ENCODE measurements at places on chromosomes 6 and 20. TPM values are rescaled to one million over a fixed set of nuclear protein-coding genes. Genes with fewer than 3 reads are reported as not detected.
A peak's percentile ranks its signal among the peaks of the same experiment; 100 is the strongest.

GRCh38 chr6:134031696-134032255, 20.6 kb downstream of the SLC2A12 start:
- DNase-seq: no peak

- DNase-seq: no peak
These were observed 315.1 kb downstream of the CDH4 start for GRCh38 chr20:61567204-61567603.

The C6orf141 gene
- total RNA-seq: not detected

DNA sequence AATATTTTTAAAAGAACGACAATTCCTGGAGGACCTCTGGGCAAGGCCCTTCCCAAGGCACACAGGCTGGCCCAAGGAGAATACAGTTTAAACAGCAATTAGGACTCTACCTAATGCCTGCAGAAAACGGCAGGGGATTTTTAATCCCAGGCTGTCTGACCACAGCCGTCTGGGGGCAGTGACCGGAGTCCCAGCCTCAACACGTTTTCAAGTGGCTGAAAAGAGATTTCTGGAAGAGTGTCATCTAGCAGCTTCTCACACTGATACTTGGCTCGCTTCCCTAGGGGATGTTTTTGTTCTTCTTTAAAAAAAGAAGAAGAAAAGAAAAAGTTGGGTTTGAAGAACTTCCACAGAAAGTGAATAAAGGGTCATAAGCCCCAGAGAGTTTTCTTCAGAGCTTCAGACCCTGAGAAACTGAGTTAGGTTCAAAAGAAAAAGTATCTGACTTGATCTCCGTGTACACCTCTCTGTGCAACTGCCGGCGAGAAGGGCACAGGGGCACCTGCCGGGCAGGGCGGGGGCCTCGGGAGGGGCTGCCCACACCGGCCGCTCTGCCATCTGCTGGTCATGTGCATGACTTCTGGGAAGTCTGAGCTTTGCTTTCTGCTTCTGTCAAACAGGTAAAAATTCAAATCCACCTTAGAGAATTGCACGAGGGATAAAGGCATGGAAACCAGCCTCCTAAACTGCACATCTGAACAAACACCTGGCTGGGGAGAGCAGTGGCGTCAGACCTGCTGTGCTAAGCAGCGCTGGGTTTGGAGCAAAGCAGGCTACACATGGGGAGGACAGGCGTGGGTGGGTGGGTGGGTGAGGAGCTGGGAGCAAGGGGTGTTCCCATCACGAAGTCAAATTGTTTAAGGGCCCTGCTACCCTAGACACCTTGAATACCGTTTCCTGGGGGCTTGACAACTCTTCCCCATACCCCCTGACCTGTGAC, 33.0 kb downstream of the RRBP1 start:
- no peak for DNase-seq

The ZNF512B gene
- total RNA-seq: 32.2 TPM

DNA sequence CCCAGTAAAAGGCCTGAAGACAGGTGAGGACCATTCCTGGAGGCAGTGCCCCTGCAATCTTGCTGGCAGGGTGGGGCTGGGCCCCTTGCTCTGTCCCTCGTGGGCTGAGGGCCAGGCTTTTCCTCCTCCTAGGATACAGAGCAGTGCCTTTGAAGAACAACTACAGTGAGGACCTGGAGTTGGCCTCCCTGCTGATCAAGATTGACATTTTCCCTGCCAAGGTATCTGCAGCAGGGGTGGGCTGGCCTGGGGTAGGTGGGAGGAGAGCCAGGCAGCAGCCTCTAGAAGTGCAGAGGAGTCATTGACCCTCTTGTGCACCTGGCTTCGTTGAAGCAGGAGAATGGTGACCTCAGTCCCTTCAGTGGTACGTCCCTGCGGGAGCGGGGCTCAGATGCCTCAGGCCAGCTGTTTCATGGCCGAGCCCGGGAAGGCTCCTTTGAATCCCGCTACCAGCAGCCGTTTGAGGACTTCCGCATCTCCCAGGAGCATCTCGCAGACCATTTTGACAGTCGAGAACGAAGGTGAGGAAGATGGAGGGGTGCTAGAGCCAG, 36.5 kb downstream of the PLCG1 start:
- no peak for DNase-seq

- no peak for DNase-seq
These were observed 50.2 kb downstream of the COL12A1 start for GRCh38 chr6:75155631-75156030.

GRCh38 chr6:48111143-48111506, at the start of gene PTCHD4:
Gene PTCHD4 (minus strand): TSS chr6:48111197. CDS start chr6:48068957, 42,240 bp downstream.
- DNase-seq: no peak

- DNase-seq: no peak
These were observed 286.6 kb downstream of the TSHZ2 start for GRCh38 chr20:53258741-53259140.

DNA sequence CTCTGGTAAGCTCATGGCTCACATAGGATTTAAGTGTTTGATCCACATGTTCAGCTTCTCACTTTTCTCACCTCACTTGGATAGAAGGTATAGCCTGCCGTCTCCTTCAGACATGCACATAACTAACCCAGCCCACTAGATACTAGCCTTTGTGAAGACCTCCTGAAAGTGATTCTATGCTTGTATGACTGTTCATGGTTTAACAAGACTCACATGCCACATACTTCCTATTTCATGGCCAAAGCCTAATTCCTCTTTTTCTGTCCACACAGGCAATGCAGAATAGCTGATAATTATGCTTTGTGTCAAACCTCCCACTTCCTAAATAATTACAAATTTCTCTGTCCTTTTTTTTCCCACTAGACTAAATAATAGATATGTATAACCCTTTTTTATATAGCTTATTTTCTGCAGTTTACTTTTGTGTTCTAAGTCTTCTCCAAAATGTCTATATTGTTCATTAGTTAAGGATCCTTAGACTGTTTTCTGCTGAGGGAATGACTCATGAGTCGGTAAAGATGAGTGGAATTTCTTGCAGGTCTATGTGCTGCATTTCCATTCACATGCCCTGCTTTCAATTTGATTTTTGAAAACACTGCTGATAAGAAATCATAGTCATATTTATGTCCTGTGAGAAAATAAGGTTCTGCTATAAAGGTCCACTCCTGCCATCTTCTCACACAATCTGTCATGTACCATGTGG, 43.0 kb downstream of the HDDC2 start:
- DNase-seq: no peak

DNA sequence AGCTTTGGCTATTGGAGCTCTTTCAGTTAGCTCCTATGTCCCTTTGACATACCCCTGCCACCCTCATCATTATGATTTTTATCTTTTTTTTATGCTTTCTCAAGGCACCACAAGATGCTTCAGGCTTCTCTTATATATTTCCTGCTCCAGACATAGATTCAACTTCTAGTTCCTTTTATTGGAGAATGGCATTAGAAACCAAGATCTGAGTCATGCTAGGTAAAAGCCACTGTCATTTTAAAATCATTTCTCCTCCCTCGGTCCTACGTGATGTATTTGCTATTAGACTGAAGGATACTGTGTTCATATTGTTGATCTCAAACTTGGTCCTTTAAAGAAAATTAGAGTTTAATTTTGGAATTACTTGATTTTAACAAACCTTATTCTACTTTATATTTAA, 8.3 kb downstream of the TENT5A start:
- DNase-seq: no peak

DNA sequence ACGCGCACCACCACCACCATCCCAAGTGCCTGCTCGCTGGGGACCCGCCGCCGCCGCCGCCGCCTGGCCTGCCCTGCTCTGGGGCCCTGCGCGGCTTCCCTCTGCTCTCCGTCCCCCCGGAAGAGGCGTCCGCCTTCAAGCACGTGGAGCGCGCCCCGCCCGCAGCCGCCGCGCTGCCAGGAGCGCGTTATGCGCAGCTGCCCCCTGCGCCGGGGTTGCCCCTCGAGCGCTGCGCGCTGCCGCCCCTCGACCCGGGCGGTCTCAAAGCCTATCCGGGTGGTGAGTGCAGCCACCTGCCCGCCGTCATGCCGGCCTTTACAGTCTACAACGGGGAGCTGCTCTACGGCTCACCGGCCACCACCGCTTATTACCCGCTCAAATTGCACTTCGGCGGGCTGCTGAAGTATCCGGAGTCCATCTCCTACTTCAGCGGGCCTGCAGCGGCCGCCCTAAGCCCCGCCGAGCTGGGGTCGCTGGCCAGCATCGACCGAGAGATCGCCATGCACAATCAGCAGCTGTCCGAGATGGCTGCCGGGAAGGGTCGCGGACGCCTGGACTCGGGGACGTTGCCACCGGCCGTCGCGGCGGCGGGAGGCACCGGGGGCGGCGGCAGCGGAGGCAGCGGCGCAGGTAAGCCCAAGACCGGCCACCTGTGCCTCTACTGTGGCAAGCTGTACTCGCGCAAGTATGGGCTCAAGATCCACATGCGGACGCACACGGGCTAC, 7.2 kb downstream of the PRDM13 start:
- peak; percentile 72 for DNase-seq

- DNase-seq: no peak
These were observed 988 bp downstream of the UBE2V1 start for GRCh38 chr20:50111829-50112495.

DNA sequence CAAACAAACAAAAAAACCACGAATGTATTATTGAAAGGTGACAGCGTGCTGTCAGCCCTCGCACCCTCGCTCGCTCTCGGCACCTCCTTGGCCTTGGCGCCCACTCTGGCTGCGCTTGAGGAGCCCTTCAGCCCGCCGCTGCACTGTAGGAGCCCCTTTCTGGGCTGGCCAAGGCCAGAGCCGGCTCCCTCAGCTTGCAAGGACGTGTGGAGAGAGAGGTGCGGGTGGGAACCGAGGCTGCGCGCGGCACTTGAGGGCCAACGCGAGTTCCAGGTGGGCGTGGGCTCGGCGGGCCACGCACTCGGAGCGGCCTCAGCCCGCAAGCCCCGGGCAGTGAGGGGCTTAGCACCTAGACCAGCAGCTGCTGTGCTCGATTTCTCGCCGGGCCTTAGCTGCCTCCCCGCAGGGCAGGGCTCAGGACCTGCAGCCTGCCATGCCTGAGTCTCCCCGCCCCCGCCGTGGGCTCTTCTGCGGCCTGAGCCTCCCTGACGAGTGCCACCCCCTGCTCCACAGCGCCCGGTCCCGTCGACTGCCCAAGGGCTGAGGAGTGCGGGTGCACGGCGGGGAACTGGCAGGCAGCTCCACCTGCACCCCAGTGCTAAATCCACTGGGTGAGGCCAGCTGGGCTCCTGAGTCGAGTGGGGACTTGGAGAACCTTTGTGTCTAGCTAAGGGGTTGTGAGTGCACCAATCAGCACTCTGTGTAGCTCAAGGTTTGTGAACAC, 20.9 kb upstream of the MBOAT1 start:
- no peak for DNase-seq

The SNRNP48 gene
- 9.5 TPM for total RNA-seq

GRCh38 chr6:130836055-130836640, 8.9 kb downstream of the SMLR1 start:
- no peak for DNase-seq

DNA sequence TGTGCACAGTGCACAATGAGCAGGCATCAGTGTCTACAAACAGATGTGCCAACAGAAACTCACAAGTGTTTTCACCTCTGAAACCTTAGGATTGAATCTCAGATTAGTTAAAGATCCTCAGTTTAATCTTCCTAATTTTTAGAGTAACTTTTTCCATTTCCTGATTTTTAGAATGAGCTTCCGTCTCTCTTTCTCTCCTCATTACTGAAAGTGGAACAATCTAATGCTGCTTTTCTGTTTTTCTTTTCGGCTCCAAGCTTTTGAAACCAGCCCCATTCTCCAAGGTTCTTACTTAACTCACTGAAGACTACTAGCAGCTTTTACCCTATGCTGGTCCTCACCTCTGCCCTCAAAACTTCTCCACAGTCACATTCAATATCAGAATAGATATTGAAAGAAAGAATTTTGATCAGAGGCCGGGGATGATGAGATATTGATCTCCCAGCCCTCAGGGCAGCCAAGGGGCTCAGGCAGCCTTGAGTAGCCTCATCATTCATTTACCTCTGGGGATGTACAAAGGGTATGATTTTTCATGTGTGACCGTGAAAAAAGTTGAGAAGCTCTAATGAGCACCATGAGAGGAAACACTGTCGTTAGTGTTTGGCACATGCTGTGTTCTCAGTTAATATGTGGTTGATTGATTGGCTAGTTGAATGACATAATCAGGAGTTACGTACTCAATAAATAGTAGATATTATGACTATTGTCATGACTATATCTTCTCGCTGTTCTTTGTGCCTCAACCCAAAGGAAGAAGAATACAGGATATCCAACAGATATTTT, 11.9 kb upstream of the STK38 start:
- peak; percentile 29 for DNase-seq

- peak; percentile 66 for DNase-seq
These were observed 25.7 kb upstream of the BTBD3 start for GRCh38 chr20:11891776-11892545.

The MAK gene
- total RNA-seq: not detected

GRCh38 chr20:49306903-49307620, 29.2 kb upstream of the ZNFX1 start:
- no peak for DNase-seq

The VSX1 gene
- not detected for total RNA-seq

DNA sequence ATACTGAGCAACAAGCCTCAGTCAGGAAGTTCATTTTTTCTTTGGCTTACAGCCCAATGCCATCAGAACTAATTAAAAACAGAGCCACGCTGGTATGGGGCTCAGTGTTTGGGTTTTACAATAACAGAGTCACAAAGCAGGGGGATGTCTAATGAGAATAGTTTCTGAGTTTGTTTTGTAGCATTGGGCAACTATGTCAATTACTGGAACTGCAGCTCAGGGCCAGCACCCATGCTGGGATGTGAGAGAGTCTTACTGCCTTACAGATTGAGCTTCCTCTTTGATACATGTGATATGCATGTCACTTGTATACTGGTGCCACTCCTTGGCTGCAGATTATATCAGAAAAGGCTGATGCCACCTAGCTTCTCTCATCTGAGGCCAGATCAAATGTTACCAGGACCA, 117.6 kb downstream of the TFAP2B start:
- DNase-seq: no peak

DNA sequence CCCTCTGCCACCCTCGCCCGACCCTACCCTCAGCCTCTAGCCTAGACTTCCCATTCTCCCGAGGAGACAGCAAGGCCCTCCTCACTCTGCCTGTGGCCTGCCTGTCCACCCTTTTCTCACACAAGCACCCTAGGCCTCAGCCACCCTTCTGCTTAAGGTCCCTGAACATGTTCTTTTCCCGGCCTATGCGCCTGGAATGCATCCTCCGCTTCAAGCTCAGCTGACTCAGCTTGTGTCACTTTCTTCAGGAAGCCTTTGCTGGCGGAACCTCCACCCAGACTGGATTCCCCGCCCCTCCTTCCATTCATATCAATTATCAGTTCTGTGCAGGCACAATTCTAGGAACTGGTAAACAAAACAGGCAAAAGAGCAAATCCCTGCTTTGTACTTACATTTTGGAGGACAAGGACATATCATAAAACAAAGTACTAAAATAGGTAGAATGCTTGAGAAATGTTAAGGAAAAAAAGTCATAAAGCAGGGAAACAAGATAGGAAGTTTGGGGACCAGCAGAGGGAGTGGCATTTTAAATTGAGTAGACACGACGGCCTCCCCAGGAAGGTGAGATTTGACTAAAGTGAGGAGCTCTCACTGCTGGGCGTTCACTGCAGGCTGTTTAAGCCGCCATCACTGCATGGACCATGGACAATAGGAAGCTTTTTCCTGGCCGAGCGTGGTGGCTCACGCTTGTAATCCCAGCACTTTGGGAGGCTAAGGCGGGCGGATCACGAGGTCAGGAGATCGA, 17.9 kb upstream of the SNHG17 start:
- no peak for DNase-seq

The TINAG gene
- total RNA-seq: not detected

The PSORS1C2 gene
- total RNA-seq: 0.49 TPM

All from glutamatergic neuron (in vitro differentiated cells).